AG20443 (cell line): ENCODE measurements at places on chromosomes 7 and 10.
A peak's percentile ranks its signal among the peaks of the same experiment; 100 is the strongest.

GRCh38 chr7:18521945-18522566 lies 26.5 kb downstream of the HDAC9 start:
- DNase-seq: no peak

DNA sequence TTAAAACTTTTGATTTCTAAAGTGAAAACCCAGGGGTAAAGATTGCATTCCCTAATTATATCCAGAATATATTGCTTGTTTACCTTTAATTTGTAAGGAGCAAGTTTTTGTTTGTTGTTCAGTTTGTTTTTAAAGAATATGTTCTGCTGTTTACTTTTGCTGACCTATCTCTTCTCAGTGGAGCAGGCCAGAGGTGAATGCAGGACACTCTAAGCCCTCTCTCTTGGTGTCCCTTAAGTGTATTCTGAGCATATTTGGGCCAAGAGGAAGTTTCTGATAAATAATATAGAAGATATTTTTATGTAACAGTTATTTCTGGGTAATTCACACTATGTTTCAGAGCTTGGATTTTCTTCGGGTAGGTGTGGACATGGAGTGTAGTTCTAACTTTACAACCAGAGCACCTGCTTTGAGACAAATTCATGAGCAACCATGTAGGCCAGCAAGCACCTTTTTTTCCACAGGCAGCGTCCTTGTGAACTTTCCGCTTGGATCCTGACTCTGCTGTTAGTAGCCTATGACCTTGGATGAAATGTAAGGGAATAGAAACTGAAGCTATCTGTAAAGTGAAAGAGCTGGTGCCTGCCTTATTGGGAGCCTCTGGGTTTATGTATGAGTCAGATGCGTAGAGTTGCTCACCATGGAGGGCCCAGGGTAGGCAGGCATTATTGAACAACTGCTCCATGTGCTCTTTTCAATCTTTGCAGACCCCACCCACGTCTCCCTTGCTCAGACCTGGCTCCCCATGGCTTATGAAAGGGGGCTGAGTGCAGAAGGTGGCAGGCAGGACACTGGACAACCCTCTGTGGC lies 16.1 kb downstream of the OGDH start:
- no peak for DNase-seq

GRCh38 chr10:104252368-104252767 lies 2.3 kb upstream of the GSTO1 start:
- no peak for DNase-seq

DNA sequence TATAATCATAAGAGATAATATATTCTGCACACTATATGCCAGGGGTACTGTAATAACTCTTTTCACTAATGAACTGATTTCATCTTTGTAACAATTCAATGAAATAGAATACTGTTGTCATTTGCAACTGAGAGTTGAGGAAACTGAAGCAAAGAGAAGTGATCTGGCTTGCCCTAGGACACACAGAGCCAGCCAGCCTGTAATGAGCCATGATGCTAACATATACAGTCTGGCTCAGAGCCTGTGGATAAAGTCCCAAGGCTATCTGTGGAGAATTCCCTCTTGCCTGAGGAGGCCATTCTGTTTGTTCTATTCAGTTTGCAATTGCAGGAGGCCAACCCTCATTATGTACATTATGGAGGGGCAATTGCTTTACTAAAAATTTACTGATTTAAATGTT lies 241.3 kb downstream of the CXCL12 start:
- no peak for DNase-seq

GRCh38 chr10:132560241-132560731 lies 22.7 kb downstream of the INPP5A start:
- DNase-seq: peak; percentile 58

GRCh38 chr7:98265841-98266271 lies 13.8 kb upstream of the TECPR1 start:
- peak; percentile 56 for DNase-seq

GRCh38 chr10:52897162-52897561 lies 124.6 kb upstream of the MBL2 start:
- DNase-seq: no peak

GRCh38 chr7:98483276-98483963 lies 82.5 kb upstream of the BAIAP2L1 start:
- DNase-seq: no peak

DNA sequence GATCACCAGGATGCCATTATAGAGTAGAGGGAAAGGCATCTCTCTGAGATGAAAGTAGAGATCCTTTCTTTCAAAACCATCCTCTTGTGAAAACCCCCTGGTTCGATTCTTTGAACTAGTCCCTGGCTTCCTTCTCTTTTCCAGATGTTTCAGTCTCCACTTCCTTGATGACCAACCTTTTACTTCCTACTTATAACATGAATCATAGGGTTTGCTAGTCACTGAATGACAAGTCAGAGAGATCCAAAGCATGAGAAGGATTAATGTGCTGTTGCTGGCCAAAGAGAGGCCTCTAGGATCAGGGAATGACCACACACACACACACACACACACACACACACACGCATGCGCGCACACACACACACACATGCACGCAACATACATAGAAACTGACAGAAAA lies 161.1 kb upstream of the FRMD4A start:
- DNase-seq: no peak

DNA sequence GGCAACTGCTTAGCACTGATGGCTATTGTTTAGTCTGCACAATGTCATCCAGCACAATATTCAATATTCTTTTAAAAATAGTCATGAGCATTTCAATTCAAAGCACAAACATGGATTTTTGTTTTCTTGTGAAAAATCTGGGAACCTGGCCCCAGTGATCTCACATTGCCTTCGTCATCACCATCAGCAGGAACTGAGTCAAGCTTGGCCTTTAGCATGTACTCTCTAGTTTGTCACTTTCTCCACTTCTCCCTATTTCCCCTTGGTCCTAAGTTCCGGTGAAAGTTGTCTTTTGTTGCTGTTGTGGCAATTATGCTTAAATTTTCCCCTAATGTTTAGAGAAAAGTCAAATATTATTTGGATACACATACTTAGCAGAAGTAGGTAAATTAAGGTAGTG lies 252.9 kb upstream of the SORCS1 start:
- DNase-seq: peak; percentile 14

GRCh38 chr10:80493522-80494051 lies 39.5 kb downstream of the TSPAN14 start:
- peak; percentile 81 for DNase-seq

- no peak for DNase-seq
Measured at GRCh38 chr7:3754493-3755341, 453.7 kb downstream of the SDK1 start.

- DNase-seq: no peak
Measured at GRCh38 chr10:94013331-94013760, 19.6 kb downstream of the PLCE1 start.

DNA sequence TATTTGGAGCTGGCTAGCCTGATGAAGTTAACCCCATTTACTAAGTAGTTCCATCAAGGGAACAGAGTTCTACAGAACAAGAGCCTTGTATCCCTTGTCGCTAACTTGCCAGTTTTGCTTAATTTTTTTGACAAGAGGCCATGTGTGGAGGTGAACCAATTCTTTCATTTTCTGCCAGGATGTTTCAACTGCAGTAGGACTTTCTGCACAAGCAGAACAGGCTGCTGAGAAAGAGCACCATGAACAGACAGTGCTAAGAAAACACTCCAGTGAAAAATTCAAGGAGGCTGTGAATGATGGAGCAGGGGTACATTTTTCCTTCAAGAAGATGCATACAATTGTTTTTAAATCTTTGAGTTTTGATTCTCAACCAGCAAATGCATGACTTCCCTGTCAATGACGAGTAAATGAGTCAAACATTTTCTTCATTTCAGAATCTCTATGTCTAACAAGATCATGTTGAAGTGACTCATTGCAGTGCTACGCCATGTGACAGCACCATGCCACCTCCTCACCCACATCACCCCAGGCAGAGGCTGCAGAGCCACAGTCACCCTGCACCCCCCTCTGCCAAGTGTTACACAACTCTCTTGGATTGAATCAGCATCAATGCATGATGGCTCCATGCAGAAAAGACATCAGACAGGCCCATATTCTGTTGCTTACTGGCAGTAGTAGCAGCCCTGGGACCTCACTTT lies 193.1 kb downstream of the COBL start:
- peak; percentile 95 for DNase-seq

DNA sequence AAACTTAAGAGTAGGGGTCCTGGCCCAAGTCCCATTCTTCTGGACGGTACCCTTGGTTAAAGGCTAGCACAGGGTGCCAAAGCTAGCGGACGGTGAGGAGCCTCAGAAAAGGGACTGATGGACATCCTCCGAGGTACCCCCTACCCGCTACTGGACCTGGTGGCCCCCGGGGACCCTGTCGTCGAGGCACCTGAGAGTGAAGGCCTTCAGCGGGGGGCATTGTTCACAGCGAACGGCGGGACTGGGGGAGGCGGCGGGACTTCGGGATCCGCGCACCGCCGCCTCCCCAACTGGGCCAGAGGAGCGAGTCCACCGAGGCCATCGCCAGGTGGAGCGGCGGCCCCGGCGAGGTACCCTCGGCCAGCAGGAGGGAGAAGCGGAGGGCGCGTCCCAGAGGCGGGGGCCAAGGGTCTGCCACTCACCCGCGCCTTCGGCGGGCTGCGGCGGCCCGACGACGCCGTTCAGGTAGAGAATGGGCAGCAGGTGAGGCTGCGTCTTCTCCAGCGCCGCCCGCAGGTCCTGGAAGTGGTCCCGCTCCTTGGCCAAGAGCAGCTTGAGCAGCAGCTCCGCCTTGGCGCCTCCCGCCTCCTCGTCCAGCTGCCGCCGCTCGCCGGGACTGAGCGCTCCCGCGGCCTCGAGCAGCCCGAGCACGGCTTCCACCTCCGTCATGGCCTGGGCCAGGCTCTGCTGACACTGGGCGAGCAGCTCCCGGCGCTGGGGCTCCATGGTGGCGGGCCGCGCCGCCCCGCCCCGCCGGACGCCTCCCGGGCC lies 575 bp downstream of the DLG5 start:
- DNase-seq: peak; percentile 64

DNA sequence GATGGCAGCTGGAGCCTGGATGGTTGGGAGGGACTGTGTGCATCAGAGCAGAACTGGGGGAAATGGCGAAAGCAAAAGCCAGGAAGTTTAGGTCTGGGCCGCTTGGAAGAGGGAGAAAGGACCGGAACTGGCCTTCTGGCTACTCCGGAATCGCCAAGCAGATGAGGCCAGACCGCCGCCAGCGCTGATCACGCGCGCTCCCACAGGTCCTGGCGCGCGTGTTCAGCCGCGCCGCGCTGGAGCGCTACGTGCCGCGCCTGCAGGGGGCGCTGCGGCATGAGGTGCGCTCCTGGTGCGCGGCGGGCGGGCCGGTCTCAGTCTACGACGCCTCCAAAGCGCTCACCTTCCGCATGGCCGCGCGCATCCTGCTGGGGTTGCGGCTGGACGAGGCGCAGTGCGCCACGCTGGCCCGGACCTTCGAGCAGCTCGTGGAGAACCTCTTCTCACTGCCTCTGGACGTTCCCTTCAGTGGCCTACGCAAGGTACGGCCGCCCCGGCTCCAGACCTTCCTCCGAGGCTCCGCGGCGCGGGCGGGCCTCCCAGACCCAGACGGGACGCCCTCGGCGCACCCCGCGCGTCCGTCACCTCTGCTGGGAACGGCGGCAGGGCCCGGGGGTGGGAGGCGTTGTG lies 2.0 kb downstream of the CYP26C1 start:
- peak; percentile 84 for DNase-seq

DNA sequence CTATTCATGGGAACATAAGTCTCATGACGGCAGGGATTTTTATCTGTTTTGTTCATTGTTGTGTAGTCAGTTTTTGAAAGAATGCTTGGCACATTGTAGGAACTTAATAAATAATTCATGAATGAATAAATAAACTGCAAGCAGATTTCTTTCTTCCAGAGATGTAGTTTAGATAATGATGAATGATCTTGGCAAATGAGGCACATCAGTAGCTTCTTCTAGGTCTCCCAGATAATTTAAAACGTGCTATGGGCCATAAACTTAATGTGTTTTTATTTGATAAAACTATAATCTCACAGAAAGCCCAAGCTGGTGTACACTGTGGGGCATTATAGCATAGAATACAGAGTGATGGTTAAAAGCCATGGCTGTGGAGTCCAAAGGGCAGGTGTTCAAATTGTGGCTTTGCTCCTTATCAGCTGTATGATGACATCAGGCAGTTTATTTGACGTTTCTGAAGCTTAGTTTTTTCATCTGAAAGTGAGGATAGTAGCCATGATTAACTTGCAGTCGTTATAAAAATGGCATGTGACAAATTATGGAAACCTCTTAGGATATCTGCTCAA lies 3.5 kb downstream of the MGAM start:
- no peak for DNase-seq

DNA sequence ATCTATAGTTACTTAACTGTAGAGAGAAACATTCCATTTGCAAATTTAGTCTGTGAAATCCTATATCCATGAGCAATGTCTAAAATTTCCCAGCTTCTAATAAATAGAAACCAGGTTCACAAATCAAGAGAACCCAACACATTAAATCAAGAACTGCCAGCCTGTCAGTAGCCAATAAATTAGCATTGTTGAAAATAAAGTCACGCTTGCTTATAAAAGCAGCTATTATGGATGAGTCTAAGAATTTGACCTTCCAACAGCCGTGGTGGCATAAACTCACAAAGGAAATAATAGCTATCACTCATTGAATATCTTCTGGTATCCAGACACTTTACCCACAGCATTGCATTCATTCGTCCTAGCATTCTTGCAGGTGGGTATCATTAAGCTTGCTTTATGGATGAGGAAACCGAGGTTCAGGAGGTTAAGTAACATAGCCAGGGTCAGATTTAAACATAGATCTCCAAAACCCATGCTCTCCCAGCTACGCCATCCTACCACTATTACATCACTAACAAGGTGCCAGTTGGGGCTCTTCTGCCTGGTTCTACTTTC lies 260.1 kb upstream of the YAE1 start:
- no peak for DNase-seq

DNA sequence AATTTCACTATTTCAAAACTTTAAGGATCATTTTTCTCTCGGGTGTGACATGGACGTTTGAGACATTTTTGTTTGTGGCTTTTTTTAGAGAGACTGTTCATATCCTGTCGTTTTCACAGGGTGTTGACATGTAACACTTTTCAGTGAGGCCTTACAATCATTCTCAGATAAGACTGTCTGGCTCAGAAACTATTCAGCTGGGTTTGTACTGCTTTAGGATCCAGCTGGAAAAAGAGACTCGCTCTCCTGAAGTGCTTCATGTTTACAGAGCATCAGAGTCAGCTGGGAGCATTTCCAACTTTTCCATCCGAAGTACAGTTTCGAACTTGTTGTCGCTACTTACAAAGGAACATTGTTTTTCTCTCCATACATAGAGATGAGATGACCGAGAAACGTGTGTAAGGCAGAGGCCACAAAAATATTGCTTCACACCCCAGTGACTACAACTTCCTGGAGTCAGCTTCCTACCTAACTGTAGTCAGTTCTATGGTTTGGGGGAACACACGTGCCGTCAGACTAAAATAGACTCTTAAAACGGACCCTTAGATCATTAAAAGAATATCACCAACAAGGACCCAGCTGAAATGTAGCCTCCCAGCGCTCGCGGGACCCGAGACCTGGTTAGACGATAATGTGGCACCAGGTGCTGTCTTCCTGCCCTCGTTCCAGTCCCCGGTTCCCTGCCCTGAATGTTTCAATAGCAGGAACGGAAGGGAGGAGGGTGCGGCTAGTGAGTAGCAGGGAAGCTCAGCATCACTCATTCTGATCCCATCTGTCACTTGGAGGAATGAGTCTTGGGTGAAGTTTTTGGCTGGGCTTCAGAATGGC lies 78.0 kb downstream of the MKI67 start:
- DNase-seq: no peak
